Choroid plexus epithelial cell (primary cell): ENCODE measurements at places on chromosomes 6 and 20.

DNA sequence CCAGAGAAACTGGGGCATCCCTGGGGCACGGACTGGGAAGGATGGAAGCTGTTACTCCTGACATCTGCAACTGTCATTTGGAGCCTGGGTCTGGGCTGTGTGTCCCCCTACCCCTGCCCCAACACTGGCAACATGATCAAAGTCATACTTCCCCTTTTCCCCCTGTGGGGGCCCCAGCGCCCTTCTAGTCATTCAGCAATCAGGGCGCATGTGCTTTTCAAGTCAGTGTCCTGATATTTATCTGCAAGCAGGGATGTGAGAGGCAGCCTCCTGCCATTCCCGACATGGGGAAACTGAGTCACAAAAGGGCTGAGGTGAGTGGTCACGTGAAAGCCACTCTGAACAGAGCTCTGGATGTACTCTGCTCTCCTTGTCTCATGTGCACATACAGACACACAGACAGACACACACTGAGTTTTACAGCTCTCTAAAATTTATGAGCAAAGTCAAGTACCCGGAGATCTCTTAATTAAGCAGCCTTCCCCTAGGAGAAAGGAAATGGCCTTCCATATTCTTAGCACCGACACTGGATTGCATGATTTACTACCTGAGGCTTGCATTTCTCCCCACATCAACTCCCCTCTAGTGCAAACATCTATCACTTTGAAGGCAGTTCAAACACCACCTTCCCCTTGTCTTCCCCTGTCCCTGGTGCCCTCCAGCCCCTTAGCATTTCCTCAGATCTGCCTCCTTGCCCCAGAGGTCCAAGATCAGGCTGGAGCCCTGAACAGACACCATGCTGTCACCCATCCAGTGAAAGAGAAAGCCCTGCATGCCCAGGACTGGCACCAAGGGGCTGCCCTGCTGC lies 170.7 kb downstream of the CDC5L start:
- no peak for DNase-seq

DNA sequence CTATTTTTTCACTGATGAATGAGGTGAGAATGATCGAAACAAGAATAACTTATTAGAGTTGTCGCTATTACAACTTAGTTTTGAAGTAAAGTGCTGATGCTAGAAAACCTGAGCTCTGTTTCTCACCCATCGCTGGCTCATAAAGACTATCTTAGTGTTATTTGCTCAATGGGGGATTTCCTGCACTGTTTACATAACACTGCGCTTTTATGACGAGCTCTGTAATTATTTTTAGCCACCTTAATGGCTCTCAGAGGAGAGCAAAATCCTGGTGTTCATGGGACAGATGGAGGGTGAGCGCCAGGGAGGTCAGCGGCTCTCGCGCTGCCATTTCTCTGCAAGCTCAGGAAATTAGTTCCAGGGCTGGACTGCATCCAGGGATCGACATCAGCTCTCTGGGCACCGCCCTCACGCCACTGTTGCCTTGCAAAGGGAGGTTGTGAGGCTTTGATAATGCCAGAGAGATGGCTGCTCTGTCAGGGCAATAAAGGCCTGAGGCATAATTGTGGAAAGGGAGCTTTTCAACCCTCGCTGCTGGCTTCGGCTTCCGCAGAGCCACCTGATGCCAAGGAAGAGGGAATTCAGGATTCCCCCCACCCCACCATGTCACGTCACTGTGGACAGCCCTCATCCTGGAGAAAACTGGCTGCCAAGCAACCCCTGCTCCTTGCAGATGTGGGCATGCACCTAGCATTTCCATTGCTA lies 72.0 kb downstream of the DACT2 start:
- DNase-seq: peak; percentile 11

DNA sequence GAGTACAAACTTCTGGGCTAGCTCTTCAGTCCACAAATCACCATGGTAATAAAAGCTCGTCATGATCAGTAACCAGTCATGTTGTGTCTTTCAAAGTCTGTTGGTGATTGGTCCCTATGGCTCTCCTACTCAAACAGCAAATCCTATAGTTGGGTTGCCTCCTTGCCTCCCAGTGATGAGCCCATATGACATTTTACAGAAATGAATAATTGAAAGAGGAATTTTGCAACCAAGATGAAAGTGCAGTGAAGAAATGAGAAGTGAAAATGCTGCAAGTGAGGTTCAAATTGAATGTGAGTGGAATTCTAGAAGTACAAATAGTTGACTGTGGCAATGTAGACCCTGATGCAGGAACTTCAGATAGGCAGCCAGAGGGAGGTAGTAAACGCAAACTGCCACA lies 5.1 kb upstream of the SIRPD start:
- no peak for DNase-seq

GRCh38 chr6:30361661-30362060 lies 16.7 kb downstream of the RPP21 start:
- no peak for DNase-seq

DNA sequence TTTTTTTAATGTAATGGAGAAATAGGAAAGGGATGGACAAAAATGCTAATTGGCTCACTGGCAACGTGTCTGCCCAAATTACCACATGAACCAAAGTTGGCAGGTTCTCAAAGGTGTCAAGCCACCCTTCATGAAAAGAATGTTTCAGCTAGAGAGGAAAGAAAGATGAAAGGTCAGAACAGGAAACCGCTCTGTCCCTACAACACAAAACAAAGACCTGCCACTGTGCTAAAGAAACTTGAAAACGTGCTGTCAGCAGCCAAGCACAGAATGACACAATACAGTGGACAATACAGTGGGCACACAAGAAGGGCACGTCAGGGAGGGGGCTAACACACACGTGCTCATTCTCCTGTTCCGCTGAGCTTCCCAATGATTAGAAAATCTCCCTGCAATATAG lies 4.9 kb downstream of the PREP start:
- no peak for DNase-seq

- no peak for DNase-seq
Measured at GRCh38 chr6:17883665-17884497, 103.6 kb downstream of the KIF13A start.

- DNase-seq: peak; percentile 79
Measured at GRCh38 chr6:46325561-46326530, 155.1 kb upstream of the ENPP5 start.

DNA sequence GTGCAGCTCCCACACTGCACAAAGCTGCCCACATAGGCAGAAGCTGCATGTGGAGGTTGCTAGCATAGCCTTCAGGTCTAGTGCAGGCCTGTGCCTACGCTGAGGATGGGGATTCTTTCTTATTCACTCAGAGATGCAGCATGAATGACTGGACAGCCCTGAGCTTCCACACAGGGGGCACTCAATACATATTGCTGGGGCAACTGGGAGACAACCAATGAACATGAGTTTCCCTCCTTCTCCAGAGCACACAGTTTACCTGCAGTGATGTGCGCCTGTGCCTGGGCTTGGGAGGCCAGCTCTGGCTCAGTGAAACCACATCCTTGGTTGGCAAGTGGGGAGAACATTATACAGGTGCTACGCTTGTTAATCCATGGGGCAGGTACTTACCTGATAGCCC lies 389.9 kb downstream of the RNGTT start:
- DNase-seq: no peak
